ENCODE measurements at places on chromosomes 5 and 9.

DNA sequence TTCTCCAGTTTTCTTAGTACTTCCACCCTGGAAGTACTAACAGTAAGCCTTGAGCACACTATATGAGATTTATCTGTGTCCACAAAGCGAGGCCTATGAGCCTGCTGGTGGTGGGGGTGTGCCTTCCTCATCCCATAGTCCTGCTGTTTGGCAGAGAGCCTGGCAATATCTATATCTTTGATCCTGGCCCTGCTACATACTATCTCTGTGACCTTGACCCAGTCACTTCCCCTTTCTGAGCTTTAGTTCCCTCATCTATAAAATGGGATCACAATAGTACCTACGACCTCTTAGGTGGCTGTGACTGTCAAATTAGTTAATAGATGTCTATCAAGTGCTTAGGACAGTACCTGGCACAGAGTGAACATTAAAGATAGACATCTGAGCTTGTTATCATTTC, 114.6 kb upstream of the SAP30L start:
- DNase-seq = no peak

GRCh38 chr5:1836176-1836890, 35.1 kb downstream of the NDUFS6 start:
- no peak for DNase-seq

DNA sequence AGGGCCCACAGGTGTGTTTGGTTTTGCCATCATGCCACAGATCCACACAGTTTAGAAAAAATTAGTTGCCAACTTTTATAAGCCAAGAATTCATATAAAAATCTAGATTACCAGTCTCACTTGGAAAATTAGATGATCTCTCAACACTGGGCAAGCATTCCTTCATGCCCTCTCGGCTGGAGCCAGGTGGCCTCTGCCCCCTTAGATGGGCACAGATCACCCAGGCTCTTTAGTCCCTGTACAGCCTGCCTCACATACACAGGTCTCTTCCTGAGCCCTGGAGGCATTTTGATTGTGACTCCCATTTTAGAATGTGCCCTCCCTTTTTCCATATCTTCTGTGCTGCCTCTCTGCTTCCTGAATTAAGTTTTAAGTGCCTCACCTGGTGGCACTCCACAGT, 20.0 kb downstream of the ACO1 start:
- DNase-seq = no peak

DNA sequence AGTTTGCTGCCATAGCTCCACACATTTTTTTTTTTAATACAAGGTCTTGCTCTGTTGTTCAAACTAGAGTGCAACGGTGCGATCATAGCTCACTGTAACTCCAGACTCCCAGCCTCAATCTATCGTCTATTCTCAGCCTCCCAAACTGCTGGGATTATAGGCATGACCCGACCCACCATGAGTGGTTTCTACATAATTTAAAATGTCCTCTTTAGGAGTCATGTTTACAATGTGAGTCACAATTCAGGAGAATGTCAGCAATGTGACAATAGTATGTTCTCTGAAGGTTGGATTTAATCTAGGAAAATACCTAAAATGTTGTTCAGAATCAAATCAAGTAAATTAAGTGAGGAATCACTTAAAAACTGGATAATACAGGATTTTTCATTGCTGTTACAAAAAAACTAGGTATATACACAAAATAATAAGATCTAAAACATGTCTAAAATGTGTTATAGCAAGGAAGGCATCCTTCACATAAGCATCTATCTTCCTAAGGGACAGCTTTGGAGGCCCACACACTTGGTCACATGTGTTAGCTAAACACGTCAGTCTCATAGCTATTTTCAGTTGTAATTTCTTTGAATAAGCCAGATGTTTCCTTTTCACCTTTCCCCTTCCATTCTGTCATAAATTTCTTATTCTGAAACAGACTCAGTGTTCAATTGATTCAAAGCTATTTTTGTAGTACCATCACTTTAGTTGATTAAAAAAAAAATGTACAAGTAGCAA, 30.0 kb upstream of the ELAVL2 start:
- DNase-seq = peak; percentile 40

GRCh38 chr5:95794070-95794516, 28.4 kb downstream of the GLRX start:
- DNase-seq = no peak
